ENCODE measurements at places on chromosomes 13 and 19.
A peak's percentile ranks its signal among the peaks of the same experiment; 100 is the strongest.

DNA sequence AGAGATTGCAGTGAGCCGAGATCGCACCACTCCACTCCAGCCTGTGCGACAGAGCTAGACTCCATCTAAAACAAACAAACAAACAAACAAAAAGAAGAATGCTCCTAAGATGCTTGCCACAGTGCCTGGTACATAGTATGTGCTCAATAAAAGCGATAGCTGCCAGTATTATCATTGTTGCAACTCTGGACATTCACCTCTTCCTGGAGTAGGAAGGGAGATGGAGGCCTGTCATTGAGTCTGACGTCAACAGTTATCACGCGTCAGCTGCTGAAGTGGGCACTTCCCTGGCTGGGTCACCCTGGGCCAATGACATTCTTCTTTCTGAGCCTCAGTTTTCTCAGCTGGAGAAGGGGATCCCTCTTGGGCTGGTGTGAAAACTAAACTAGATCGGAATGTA lies 4.2 kb upstream of the PLAUR start:
- no peak for DNase-seq

- DNase-seq = no peak
Measured at GRCh38 chr19:7526059-7526929, 3.9 kb downstream of the MCOLN1 start.

DNA sequence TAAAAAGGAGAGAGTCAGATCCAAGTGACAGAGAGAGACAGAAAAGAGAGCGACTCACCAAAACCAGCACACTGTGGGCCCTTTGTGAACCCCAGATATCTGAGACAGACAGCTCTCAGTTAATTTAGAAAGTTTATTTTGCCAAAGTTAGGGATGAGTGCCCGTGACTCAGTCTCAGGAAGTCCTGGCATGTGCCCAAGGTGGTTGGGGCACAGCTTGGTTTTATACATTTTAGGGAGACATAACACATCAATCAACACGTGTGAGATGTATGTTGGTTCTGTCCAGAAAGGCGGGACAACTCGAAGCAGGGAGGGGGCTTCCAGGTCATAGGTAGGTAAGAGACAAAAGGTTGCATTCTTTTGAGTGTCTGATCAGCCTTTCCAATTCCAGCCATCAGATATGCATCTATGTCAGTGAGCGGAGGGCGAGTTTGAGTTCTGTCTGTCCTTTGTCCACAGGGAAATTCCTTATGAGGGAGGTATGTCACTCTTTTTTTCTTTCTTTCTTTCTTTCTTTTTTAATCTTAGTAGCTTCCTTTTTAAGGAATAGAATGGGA lies 37.2 kb upstream of the ATP11A start:
- DNase-seq = no peak

- peak; percentile 29 for DNase-seq
Measured at GRCh38 chr13:29935309-29935981, 85.0 kb upstream of the UBL3 start.

GRCh38 chr19:38152461-38153379 lies 71.3 kb downstream of the DPF1 start:
- no peak for DNase-seq

DNA sequence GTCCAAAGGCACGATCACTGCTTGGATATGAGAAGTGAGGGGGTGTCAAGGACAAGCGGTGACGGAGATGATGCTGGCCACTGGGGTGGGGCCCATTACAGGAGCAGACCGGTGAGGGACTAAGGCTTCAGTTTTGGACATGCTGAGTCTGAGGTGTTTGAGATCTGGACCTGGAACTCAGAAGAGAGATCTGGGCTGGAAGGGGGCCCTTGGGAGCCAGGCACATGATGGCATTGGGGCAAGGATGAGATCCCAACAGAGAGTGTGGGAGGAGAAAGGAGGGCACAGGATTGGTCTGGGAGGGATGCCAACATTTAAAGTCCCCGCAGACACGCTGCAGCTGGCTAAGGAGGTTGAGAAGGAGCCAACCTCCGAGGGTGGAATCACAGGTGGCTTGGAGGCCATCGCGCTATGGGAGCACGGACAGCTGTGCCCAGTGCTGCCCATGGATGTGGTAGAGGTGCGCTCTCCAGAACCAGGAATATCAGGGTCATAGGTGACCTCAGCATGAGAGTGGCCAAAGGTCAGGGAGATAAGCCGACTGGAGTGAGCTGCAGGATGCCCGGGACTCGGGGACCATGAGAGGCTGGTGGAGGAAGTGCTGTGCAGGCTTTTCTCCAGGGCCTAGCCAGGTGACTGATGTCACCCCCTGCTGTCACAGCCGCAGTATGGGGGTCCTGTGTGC lies 21.8 kb downstream of the DHRS12 start:
- DNase-seq = no peak

GRCh38 chr13:102817907-102818306 lies 19.0 kb downstream of the BIVM start:
- DNase-seq = no peak

- no peak for DNase-seq
Measured at GRCh38 chr19:33171916-33172359, 22.2 kb upstream of the LRP3 start.

- DNase-seq = no peak
Measured at GRCh38 chr13:33276570-33276969, 9.0 kb downstream of the STARD13 start.

GRCh38 chr13:113902481-113902880 lies 38.6 kb upstream of the GAS6 start:
- no peak for DNase-seq

DNA sequence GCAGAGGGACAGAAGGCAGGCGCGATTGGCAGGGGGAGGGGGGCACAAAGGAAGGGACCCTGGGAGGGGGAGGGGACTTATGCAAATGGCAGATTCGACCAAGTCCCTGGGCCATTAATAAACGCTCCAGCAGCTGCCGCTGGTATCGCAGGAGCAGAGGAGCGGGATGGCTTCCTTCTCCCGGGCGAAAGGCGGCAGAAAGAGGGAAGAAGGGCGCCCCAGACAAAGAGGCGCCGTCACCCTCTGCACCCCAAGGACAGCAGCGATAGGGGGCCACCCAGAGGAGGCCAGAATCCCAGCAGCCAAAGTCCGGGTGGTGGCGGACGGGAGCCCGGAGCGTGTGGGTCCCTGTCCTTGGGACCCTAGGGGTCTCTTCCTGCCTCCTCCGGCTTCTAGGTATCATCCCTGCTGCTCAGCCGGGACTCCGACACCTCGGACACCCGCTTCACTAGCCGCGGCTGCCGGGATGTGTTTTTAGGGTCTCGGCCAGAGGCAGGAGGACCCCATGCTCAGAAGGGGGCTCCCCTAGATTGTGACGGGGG lies 1.9 kb downstream of the PTPRS start:
- no peak for DNase-seq

GRCh38 chr13:62847520-62847919 lies 1431.9 kb upstream of the PCDH20 start:
- DNase-seq = no peak

DNA sequence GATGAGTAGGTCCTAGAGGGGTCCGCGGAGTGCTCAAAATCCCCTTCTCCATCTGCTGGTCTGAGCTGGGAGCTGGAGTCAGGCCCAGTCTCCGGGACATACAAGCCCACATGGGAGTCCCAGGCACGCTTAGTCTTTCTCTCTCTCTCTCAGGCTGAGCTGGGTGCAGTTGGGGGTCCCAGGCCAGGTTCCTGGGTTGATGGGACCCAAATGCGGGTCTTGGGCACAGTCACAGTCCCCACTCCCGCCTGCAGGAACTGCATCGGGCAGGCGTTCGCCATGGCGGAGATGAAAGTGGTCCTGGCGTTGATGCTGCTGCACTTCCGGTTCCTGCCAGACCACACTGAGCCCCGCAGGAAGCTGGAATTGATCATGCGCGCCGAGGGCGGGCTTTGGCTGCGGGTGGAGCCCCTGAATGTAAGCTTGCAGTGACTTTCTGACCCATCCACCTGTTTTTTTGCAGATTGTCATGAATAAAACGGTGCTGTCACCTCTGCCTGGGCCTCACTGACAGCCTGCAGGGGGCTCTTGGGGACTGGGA lies 23.8 kb downstream of the CYP4F12 start:
- DNase-seq = no peak

DNA sequence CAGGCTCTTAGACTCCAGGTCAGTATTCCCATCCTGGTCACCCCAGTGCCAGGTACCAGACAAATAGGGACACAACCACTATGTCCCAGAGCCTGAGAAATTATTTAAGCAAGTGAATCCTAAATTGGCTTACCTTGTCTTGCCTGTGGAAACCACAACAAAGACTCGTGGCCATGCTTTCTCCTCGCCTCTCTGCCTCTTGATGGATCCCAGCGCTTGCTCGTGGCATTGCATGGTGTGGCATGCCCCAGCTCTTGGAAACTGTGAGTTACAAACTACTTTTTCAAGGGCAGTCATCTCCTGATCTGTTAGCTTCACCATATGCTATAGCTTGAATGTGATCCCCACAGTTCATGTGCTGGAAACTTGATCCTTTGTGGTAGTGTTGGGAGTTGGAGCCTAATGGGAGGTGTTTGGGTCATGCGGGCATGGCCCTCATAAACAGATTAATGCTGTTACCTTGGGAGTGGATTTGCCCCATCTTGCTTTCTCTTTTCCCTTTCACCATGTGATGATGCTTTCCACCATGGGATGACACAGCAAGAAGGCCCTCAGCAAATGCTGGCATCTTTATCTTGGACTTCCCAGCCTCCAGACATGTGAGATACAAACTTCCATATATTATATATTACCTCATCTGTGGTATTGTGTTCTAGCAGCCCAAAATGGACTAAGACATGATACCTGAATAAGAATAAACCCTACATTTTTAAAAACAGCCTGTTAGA lies 31.2 kb downstream of the SPRYD7 start:
- no peak for DNase-seq

DNA sequence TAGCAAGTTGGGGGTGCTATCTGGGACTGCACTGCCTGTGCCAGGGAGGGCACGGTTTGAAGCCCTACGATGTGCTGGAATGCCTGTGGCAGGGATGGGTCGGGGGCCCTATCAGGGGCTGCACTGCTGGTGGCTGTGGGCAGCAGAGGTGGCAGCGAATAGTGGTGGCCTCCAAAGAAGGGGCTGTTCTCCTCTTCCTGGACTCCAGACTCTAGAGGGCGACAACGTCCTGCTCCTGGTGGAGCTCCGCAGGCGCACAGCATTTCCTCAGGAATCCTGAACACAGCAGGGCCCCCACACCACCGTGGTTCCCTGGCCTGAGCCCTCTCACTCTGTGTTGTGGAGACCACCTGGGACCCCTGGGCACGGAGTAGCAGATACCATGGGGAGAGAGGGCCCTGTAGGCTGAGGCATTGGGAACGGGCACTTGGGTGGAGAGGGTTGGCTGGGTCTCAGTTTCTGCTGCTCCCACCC lies 145.6 kb downstream of the TNFRSF19 start:
- DNase-seq = no peak

GRCh38 chr13:92221916-92222315 lies 823.5 kb downstream of the GPC5 start:
- DNase-seq = no peak
